ENCODE measurements at places on chromosomes 3 and 15.
A peak's percentile ranks its signal among the peaks of the same experiment; 100 is the strongest.

GRCh38 chr15:47407692-47408091 is 309.6 kb upstream of the SEMA6D start:
- DNase-seq: no peak

DNA sequence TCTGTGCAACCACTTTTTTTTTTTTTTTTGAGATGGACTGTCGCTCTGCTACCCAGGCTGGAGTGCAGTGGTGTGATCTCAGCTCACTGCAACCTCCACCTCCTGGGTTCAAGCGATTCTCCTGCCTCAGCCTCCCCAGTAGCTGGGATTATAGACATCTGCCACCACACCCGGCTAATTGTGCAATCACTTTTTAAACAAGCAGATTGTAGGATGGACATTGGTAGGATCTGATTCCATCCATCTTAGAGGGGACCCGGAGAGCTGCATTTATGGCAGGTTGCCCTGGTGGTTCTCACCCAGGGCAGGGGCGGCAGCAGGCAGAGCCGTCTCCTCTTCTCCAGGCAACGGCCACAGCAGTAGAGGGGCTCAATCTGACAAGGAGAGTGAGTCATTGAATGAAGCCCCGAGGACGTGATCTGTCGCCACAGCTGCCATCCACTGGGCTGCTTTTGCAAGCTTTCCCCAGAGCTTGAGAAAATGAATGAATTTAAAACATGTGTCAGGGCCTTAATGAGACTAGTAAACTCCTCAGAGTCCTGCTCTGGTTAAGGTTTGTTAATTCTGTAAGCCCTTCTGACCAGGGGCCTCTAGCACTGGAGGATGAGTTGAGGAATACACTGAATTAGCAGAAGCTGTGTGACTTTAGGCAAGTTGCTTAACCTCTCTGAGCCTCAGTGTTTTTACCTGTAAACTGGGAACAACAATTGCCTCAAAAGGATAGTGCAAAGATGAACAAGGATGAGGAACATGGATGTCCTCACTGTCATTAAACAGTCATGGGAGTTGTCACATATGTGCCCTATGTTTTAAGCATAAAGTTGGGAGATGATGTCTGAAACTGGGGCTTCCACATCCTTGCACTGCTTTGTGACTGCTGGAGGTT is 129.1 kb downstream of the ASB7 start:
- no peak for DNase-seq

DNA sequence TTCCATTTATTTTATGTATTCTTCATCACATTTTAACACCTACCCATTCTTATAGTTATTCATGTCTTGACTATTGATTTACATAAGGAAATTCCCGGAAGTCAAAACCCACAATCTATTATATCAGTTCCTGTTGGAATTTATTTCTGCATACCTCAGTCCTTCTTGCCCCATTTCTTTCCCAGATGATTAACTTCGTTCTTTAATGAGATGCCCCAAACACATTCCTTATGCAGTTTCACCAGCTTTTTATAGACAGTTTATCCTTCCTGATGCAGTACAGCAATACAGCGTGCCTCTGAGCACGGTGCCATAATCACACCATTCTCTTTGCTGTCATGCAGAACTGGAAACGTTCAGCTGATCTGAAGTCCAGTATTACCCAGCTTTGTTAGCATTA is 175.8 kb upstream of the NANOGP8 start:
- DNase-seq: no peak

GRCh38 chr3:55190331-55190730 is 262.5 kb upstream of the LRTM1 start:
- no peak for DNase-seq

DNA sequence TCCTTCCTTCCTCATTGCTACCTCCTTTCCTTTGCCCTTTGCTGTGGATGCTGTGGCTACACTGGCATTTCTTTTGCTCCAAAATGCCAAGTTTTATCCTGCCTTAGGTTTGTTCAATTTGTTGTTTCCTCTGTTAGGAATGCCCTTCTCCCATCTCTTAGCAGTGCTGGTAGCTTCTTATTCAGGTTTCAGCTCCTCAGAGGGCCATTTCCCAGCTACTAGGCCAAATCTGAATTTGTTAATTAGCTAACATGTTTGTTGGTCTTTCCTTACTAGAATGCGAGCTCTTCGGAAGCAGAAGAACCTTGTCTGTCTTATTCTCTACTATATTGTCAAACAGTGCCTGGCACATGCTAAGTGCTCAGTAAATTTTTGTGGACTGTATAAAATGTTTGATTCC is 11.0 kb downstream of the MAPK6 start:
- no peak for DNase-seq

DNA sequence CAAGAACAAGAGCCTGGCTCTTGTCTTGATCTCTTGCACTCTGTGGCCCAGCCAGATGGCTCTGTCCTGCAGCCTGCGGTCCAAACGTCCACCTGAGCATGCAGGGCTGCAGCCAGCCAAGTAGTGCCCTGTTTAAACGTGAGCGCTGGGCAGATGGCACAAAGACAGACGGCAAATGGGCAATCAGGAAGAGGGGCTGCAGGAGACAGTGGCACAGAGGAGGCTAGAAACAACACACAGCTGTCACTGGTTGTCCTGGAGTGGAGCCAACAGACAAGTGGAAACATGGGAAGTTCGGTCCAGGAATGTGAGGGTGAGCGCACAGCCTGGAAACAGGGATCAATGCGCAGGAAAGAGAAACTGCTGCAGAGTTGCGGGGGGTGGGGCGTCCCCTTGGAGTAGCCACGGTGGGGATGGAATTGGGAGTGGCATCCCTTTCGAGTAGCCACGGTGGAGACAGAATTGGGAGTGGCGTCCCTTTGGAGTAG is 10.7 kb upstream of the ZXDC start:
- DNase-seq: no peak

DNA sequence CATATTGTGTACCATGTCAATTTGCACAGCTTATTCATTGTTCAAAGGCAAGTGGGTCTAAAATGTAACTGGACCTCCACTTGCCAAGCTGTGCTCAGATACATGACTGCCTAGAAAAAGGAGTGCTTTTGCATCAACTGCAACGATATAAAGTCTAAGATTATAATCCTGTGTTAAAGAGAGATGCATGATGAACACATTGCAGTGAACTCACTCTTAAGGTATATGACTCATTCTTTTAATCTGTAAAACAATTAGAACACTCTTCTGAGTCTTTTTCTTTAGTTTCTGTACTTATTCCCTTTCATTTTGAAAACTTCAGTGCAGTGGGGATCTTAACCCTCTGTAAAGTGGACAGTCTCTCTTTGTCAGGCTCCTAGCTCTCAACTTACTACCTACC is 982.8 kb downstream of the ROBO1 start:
- DNase-seq: no peak

GRCh38 chr15:66387163-66388042 is 691 bp downstream of the MAP2K1 start:
- peak; percentile 90 for DNase-seq

DNA sequence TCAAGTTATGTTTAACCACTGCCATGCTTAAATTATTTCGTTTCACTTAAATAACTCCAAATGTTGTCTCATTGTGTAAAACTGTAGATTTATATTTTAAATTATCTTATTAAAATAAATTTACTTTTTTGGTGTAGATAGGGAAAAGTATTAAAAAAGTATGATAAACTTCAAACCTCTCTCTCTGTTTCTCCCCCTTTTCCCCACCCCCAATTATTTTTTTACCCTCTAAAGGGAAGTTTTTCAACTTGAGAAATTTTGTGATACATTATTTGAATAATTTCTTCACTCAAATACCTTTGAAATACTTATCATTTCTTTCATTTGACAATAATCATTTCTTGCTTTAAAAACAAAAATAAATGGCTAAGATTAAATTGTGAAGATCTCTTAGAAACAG is 66.9 kb upstream of the EIF1B start:
- no peak for DNase-seq
